ENCODE measurements at places on chromosomes 3 and 15.

- DNase-seq = no peak
Measured at GRCh38 chr3:196341137-196341536, 2.9 kb upstream of the TM4SF19 start.

DNA sequence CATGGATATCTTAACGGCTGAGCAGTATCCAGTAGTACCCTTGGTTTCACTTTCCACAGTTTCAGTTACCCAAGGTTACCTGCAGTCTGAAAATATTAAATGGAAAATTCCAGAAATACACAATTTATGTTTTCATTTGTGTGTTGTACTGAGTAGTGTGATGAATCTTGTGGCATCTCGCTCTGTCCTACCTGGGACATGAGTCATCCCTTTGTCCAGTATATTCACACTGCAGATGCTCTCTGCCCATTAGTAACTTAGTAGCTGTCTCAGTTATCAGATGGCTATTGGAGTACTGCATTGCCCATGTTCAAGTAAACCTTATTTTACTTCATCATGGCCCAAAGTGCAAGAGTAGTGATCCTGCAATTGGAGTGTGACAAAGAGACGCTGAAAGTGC is 26.1 kb downstream of the GASK1A start:
- no peak for DNase-seq

DNA sequence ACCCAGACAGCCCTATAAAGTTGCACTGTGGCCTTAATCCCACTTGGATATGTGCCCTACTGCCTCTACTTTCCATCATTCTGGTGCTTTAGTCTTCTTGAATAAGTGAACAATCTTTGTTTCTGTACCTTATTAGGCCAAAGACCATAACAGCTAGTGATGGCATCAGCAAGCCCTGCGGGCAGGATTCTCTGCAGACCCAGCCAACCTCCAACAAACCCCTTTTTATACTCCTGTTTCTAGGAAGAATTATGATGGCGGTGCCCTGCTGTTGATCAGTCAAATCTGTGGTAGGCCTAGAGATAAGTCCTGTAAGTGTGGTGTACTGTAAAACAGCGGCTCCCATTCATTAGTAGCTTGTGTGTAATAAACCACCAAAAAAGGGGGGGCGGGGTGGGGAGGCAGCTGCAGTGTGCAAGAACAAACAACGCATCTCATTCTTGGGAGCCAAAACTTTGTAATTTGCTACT is 40.5 kb downstream of the SOX2 start:
- no peak for DNase-seq

DNA sequence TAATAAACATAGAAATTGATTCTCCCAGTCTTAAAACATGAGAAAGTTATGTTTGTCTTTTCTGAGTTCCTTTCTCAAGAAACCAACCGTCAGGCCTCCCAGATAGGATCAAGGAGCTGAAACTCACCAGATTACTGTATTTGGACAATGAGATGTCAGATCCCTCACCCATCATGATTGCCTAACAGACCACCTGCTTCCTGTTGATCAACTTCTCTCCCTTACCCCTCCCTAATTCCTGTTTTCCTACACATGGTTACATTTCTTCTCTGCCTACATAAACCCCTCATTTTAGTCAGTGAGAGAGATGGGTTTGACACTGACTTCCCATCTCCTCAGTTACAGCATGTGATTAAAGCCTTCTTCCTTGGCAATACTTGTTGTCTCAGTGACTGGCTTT is 917.5 kb downstream of the FHIT start:
- no peak for DNase-seq

- DNase-seq = no peak
Measured at GRCh38 chr3:42127226-42127625, 36.1 kb downstream of the TRAK1 start.

DNA sequence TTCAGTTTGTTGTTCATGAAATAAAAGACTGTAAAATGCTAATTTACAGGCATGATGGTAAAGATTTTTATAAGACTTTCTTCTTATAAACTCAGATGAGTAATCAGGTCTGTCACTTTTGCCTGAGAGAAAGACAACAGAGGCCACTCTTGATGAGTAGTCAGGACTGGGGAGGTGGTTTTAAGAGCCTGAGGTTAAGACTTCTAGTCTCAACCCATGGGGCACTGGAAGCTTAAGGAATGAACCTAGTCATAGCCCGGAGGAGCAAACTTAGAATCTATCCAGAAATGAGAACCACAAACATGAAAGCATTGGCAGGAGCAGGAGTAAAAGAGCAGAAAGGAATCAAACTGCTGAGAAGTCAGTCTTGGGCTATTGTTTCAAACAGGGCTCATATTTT is 846.3 kb upstream of the ARPP21 start:
- DNase-seq = no peak

GRCh38 chr15:37820380-37821128 is 113.9 kb upstream of the TMCO5A start:
- DNase-seq = no peak
